ENCODE measurements at places on chromosomes 2 and 18.

GRCh38 chr2:57614988-57615387, 431.6 kb upstream of the VRK2 start:
- DNase-seq: no peak

GRCh38 chr2:138964418-138964817, 184.2 kb upstream of the NXPH2 start:
- no peak for DNase-seq

- no peak for DNase-seq
Observed at GRCh38 chr2:85868822-85869221, 20.0 kb downstream of the ST3GAL5 start.

DNA sequence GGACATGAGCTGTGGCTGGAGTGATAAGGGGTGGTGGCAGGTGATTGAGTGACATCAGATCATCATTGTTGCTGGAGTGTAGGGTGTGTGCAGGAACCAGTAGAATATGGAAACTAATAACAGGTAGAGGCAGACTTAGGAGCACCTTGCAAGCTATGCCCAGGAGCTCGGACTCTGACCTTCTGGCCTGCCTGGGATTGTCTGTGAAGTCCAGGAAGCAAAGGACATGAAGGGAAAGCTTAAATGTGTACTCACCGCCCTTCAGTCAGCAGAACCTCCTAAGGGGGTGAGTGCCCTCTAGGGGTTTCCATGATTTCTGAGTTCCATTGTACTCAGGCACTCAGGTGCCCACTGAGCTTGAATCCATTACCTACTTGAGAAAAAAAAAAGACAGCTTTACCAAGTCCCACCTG, 104.2 kb downstream of the CRIM1 start:
- no peak for DNase-seq

GRCh38 chr2:205698286-205699268, 16.3 kb downstream of the NRP2 start:
- DNase-seq: no peak

DNA sequence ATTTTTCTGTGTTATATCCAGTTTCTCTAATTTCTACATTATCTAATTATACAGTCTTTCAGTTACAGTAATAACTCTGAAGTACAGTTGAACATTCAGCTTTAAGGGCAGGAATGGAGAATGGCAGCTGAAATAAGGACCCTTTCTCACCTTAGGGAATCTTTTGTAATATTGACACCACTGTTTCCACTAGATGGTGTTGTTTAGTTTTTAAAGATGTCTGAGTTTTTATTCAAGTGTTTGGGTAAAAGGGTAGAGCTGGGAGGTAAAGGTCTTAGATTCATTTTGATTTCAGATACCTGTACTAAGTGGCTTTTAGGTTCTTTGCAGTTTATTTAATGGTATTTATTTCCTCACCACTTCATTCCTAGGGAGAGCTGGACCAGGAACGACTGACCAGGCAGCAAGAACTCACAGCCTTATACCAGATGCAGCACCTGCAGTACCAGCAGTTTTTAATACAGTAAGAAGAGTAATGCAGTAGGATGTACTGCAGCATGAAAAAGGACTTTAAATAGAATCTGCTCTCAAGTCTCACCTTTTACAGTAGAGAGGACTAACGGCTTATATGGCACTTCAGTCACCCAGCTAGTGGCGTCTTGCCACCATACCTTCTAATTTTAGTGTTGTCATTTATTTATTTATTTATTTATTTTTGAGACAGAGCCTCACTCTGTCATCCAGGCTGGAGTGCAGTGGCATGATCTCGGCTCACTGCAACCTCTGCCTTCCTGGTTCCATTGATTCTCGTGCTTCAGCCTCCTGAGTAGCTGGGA, 33.2 kb upstream of the KCNJ13 start:
- no peak for DNase-seq

GRCh38 chr2:223003191-223003590, 48.8 kb upstream of the KCNE4 start:
- DNase-seq: no peak

DNA sequence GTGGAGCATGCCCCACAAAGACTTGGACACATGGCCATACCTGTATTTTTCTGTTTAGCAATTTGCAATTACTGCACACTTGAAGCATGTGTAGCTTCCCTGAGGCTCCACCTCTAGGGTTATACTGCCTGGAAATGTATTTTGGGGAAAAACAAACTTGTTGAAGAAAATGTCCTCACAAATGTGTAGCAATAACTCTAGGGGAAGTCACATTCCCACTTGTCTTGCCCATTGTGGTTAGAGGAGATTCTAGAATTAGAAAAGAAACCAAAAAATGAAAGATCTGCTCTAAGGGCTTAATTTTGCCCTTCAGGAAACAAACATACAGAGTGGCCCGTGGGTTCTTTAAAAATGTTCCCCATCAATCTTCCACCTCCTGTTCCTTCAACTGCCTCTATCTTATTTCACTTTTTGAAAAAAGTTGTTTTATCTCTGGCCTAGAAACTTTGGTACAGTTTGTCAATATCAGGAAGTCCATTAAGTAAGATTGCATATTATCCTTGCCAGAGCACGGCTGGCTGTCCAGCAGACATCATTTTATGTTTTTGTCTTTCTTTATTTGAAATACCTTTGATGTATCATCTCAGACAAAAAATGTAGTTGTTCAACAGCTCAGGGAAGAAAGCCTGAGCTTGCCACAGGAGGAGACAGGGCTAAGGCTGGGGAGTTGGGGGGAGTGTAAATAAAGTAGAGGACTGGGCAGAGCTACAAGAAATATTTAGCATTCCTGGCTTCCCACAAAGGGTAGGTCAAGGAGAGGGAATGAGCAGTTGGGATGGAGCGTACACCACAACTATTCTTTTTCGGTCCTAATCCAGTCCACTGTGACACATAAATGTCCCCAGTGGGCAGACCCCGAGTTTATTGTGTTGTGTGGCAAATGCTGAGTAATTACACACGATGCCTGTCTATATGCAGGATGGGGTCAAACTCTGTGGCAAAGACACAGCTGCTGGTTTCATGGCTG, 96.8 kb upstream of the CDC42EP3 start:
- no peak for DNase-seq

GRCh38 chr2:48779019-48779716, 23.6 kb upstream of the LHCGR start:
- no peak for DNase-seq

DNA sequence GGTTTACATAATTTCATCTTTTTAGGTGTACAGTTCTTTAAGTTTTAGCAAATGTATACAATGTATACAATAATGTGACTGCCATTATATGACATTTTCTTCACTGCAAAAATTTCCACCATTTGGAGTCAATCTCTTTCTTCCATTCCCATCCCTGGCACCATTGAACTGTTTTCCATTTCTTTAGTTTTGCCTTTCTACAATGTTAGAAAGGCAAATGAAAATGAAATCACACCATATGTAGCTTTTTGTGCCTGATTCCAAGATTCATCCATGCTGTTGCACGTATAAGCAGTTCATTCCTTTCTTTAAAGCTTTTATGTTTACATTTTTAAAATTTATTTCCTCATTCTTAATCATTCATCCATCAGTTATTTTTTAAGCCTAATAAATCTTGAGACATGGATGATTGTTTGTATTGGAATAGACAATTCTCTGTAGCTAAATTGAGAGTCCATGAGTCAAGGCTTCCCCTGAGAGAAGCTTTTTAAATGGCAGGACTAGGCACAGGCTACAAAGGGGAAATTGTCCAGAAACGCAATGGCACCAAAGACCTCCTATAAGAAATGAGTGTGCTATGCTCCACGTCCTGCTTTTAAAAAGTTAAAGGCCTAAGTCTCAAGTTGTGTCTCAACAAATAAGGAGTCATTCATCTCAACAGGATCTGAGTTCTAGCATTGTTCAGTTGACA, 8.7 kb upstream of the COL5A2 start:
- no peak for DNase-seq

All from stimulated activated CD8-positive, alpha-beta memory T cell treated with anti-CD3 and anti-CD28 coated beads, Interleukin-2, amount 100 ng/mL, for 48 hours (primary cell).